ENCODE measurements at places on chromosomes 1 and 21.

- DNase-seq = no peak
Measured at GRCh38 chr1:226571893-226572292, 23.3 kb downstream of the STUM start.

GRCh38 chr1:184827600-184828368 is 73.1 kb upstream of the EDEM3 start:
- DNase-seq = no peak

GRCh38 chr1:16178596-16179497 is 23.0 kb upstream of the EPHA2 start:
- no peak for DNase-seq

DNA sequence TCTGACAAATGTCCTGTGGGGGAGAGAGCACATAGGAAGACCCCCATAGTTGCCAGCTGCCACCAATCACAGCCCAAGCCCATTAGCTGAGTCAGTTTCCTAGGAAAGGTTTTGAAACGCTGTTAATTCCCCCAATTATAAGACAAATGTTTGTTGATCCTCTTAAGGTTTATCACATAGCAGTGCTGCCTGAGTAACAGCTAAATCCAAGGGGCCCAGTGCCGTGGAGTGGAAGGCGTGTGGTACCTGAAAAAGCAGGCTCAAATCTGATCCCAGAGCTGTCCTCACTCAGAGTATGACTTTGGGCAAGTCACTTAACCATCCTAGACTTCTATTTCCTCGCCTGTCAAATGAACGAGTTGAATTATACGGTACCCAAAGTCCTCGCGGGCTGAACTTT is 69.5 kb downstream of the GRIK3 start:
- DNase-seq = no peak

All from stimulated activated CD8-positive, alpha-beta memory T cell treated with anti-CD3 and anti-CD28 coated beads, Interleukin-15, amount 100 ng/mL, for 48 hours (primary cell).